ENCODE measurements at places on chromosomes 5 and 9.

DNA sequence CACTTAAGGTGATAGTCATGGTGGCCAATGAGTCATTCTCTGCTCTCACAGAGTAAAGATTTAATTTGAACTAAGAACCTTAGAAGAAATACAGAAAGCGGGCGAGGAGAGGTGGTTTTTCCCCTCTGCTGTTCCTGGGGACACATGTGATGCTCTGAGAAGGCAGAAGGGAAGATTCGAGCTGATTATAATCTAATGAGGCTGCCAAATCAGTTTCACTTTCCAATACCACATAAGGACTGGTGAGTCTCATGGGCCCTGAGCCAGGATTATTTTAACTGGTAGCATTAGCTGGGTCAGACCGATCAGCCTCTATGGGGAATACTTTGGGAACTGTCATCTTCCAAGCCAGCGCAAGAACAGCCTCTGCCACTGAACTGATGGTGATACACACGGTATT lies 116.5 kb downstream of the SLC1A3 start:
- DNase-seq: no peak

- no peak for DNase-seq
Measured at GRCh38 chr9:78595200-78595945, 298.4 kb downstream of the PSAT1 start.

DNA sequence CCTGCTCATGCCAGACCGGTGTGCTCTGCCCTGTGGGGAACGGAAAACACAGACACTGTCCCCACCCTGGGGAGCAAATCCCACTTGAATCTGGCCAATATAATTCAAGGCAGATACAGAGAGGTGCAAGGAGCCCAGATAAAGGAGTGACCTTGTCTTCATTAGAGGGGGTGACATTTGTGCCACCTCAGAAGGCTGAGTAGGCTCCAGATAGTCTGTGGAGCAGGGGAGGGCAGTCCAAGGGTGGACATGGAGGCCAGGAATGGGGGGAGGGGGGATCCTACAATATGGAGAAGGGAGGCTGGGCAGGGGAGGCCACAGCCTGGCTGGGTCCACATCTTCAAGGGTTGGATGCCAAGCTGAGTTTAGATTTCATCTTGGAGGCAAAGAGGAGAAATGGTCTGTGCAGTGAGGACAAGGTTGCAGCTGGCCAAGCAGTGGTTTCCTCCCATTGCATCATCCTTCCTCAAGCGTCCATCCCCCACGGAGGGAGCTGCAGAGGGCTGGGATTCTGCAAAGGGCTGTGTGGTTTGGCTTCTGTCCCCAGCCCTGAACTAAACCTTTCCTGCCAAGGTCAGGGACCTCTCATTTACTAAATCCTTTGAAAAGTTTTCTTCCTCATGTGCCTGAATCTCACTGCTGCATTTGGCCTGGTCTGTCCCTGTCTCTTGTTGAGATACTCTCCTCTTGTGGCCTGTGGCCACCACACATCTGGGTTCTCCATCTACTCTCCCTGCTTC lies 60.1 kb downstream of the GALNT12 start:
- no peak for DNase-seq

- no peak for DNase-seq
Measured at GRCh38 chr5:53323511-53323910, 156.9 kb upstream of the FST start.

DNA sequence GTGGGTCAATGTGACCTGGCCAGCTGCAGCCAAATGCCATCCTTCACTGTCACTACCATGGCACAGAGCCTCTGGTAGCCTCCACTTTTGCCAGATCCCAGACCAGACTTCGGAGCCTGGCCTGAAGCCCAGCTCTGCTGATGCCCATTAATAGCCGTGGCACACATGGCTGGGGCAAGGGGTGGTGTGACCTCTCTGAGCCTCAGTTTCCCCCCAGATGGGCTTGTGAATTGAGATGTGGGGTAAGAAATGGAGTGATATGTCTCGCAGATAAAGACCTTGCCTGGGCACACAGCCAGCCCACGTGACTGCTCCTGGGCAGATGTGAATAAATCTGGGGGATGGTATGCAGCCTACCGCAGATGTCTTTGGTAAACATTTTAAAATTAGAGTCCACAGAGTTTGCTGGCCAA lies 13.9 kb downstream of the SUSD3 start:
- DNase-seq: no peak

GRCh38 chr5:133469846-133470245 lies 142.5 kb downstream of the FSTL4 start:
- DNase-seq: no peak

- DNase-seq: no peak
Measured at GRCh38 chr9:120587328-120587727, 7.4 kb upstream of the CDK5RAP2 start.

DNA sequence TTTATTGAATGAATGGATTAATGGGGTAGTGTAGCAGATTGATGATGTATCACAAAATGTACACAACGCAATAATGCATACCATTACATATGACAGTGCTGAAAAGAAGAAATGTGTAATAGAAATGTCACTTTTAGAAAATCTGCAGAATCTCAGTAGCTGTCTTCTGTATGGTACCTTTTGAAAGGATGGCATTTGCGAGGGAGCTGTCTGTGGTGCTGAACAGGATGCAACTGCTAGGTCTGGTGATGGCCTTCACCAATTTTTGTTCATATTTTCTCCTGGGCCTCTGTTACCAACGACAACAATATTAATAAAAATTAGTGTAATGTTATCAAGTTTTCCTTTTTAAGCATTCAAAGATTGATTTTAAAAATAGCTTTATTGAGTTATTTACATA lies 36.2 kb upstream of the OTULIN start:
- peak; percentile 74 for DNase-seq

DNA sequence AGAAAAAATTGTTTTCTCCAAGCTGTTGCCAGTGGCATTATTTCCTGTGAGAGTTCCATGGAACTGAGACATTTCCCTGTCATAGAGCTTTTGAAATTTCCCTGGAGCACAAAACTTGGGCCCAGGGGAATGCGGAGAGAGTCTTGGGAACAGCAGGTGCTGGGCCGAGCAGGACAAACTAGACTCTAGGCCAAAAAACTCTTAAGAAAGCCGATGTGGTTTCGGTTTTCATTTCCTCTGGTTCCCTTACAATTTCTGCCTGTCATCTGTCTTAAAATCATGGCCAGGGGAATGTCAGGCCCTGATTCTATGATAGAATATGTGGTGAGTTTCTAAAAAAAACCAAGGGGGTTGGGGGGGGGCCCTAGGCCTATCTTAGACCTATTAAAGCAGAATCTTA lies 4.6 kb downstream of the SLC35A4 start:
- no peak for DNase-seq

DNA sequence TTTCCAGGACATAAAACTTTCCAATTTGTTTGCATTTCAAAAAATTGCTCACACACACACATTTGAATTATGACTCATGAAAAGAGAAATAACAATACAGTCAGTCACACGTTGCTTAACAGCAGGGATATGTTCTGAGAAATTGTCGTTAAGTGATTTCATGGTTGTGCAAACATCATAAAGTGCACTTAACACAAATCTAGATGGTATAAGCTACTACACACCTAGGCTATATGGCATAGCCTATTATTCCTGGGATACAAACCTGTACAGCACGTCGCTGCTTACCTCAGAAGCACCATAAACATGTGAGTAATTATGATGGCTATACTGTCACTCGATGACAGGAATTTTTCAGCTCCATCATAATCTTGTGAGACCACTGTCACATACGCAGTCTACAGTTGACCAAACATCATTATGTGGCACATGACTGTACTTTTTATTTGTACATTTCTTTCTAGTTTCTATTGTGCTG lies 378.2 kb downstream of the ACTL7B start:
- DNase-seq: peak; percentile 32

GRCh38 chr9:134942788-134943184 lies 25.1 kb upstream of the FCN1 start:
- DNase-seq: no peak

GRCh38 chr5:153122403-153122802 lies 368.1 kb upstream of the GRIA1 start:
- DNase-seq: no peak

GRCh38 chr9:81182431-81182830 lies 506.9 kb downstream of the TLE1 start:
- peak; percentile 95 for DNase-seq

DNA sequence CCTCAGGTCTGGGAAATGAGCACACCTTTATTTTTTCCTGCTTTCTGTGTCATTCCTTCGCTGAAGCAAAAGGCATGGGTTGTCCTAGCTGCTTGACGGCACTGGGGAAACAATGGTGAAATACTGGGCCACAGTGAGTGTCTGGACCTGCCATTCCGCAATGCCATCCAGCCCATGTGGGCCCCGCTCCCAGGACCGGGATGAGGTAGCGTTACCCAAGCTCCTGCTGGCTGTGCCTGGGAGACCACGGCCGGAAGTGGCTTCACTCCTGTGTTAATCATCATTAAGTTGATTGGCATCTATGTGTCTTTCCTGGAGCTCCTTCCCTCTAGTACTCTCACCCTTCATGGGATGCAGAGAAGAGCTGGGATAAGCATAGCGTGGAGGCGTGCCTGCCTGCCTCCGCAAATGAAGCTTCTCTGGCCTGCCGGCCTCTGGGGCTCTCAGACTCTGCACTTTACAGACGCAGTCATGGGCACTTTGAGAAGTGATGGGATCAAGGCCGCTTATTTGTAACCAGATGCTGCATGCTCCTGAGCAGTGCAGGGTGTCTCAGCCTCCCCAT lies 16.5 kb upstream of the SMIM32 start:
- DNase-seq: no peak
